ENCODE measurements at places on chromosomes 16 and 17.

DNA sequence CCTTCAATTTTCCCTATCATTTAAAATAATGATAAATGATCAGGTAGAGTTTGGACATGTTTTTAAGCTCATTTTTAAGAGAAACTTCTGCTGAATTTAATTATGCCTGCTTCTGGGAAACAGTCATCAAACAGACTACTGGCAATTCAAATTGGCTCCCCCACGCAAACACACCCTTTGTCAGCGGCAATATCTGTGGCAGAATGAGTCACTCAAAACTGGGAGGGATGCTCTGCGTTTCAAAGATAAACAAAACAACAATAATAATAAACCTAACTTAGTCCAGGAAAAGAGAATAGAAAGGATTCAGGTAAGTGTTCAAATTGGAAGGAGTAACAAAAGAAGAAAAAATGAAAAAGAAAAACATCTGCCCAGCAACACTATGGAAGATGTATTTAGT, 108.1 kb upstream of the ERCC4 start:
- H3K36me3 ChIP-seq: no peaks in the 10 kb centered on the region
- no peaks in the 10 kb centered on the region for H3K4me1 ChIP-seq
- no peak for DNase-seq
- no peak overlapping the region for H3K4me3 ChIP-seq

GRCh38 chr16:88469615-88470395, 16.7 kb downstream of the ZFPM1 start:
- no peaks in the 10 kb centered on the region for H3K36me3 ChIP-seq
- H3K27ac ChIP-seq: no peak overlapping the region
- H3K4me1 ChIP-seq: no peaks in the 10 kb centered on the region
- H3K27me3 ChIP-seq: no peaks in the 10 kb centered on the region
- no peak for DNase-seq
- no peak overlapping the region for H3K4me3 ChIP-seq

DNA sequence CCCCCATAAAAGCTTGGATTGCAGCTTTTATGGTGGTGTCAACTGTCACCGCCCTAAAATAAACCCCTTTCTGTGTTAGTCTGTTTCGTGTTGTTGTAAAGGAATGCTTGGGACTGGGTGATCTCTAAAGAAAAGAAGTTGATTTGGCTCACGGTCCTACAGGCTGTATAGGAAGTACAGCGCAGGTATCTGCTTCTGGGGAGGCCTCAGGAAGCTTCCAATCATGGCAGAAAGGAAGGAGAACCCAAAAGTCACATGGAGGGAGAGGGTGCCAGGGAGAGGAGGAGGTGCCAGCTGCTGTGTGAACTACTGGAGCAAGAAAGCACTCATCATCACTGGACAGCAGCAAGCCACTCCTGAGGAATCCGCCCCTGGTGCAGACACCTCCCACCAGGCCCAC, 5.9 kb upstream of the CACNA1H start:
- H3K36me3 ChIP-seq: no peaks in the 10 kb centered on the region
- H3K4me3 ChIP-seq: no peak overlapping the region
- H3K27me3 ChIP-seq: no peaks in the 10 kb centered on the region
- H3K4me1 ChIP-seq: no peaks in the 10 kb centered on the region

GRCh38 chr16:89325861-89326471, 108.5 kb downstream of the ZNF778 start:
- H3K27ac ChIP-seq: peak overlapping the region; percentile 69
- H3K27me3 ChIP-seq: no peaks in the 10 kb centered on the region
- DNase-seq: peak; percentile 80
- H3K36me3 ChIP-seq: no peaks in the 10 kb centered on the region
- H3K4me3 ChIP-seq: no peak overlapping the region

- no peak overlapping the region for H3K4me3 ChIP-seq
- DNase-seq: no peak
- no peak overlapping the region for H3K27ac ChIP-seq
- peaks cover 32% of the 10 kb centered on the region for H3K4me1 ChIP-seq
- H3K27me3 ChIP-seq: no peaks in the 10 kb centered on the region
Observed at GRCh38 chr17:48995974-48996721, 1.0 kb upstream of the IGF2BP1 start.

DNA sequence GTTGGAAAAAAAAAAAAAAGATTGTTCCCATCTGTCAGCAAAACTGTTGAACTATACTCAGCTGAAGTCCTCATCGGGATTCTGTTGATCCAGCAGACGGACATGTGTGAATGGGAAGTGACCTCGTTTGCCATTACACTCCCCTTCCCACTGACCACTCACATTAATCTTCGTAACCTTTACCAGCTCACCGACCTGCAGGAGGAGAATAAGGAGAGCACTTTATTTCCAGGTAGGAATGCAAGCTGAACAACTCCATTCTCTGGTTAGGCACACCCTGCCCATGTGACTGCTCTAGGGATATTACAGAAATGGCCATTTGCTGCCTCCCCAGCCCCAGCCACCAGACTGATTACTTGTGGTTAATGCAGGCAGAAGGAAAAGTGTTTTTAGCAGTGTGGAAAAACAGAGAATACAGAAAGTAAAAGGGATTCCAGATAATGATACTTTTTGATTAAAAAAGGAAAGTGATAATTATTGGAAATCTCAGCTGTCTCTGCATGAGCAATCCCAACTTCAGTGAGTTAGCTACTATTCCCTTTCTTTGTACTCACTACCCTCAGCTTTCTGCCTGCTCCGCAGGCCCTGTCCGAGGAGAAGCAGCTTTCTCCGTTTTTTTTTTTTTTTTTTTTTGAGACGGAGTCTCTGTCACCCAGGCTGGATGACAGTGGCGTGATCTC, 23.6 kb upstream of the YWHAE start:
- H3K4me3 ChIP-seq: no peak overlapping the region
- DNase-seq: no peak
- H3K27ac ChIP-seq: no peak overlapping the region
- peaks cover 5% of the 10 kb centered on the region for H3K4me1 ChIP-seq
- no peaks in the 10 kb centered on the region for H3K36me3 ChIP-seq

DNA sequence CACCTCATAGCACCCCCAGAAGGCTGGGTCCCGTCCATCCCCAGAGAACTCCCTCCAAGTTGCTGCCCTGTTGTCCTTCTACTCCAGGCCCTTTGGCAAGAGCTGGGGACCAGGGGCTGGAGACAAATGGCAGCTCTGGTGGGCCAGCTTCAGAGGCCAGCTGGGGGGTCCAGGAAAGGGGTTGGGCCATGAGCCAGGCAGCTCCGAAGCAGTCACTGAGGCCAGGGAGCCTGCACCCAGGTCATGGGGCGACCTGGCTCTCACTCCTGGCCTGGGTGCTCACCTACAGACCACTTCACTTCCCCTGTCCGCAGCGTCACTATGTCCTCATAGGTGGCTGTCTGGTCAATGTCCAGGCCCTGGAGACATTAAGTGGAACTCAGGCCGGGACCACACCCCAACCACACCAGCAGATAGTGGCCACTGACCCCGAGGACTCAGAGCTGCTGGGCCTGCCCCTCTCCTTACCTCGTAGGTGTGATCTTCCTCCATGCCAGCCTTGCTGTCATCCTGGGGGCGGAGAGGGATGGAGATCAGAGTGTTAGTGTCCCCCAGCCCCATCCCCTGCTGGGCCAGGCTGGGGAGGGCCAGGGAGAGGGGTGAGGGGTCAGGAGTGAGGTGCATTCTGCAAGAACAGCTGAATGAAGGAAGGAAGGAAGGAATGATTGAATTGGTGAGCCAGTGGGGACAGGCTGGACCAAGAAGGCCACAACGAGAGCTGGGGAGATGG, 3.0 kb downstream of the CD79B start:
- H3K4me3 ChIP-seq: no peak overlapping the region
- no peaks in the 10 kb centered on the region for H3K4me1 ChIP-seq
- no peak overlapping the region for H3K27ac ChIP-seq
- DNase-seq: no peak

GRCh38 chr17:69928611-69929010, 146.4 kb upstream of the KCNJ16 start:
- no peaks in the 10 kb centered on the region for H3K4me1 ChIP-seq
- no peak overlapping the region for H3K4me3 ChIP-seq
- H3K27ac ChIP-seq: no peak overlapping the region
- DNase-seq: no peak

GRCh38 chr16:82368041-82368440, 198.0 kb upstream of the MPHOSPH6 start:
- no peaks in the 10 kb centered on the region for H3K4me1 ChIP-seq
- DNase-seq: no peak
- no peak overlapping the region for H3K27ac ChIP-seq

- H3K27me3 ChIP-seq: no peaks in the 10 kb centered on the region
- H3K27ac ChIP-seq: no peak overlapping the region
- no peaks in the 10 kb centered on the region for H3K4me1 ChIP-seq
- H3K36me3 ChIP-seq: no peaks in the 10 kb centered on the region
- DNase-seq: no peak
Observed at GRCh38 chr17:34081269-34081668, 173.8 kb upstream of the CCL2 start.

All from Peyer's patch (tissue), 4 donors.